SJSA1 (cell line): ENCODE measurements at places on chromosomes 7 and 10.

GRCh38 chr7:26334166-26334859 is 42.7 kb downstream of the SNX10 start:
- no peak for DNase-seq

DNA sequence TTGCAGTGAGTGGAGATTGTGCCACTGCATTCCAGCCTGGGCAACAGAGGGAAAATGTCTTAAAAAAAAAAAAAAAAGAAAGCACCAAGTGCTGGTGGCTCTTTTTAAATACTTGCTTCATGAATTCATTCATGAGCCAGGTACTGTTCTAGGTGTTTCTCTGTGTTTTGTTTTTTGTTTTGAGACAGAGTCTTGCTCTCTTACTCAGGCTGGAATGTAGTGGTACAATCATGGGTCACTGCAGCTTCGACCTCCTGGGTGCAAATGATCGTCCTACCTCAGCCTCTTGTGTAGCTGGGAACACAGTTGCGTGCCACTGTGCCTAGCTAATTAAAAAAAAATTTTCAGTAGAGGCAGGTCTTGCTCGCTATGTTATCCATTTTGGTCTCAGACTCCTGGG is 5.3 kb downstream of the STOX1 start:
- DNase-seq, result no peak

- no peak for DNase-seq
These were observed 14.2 kb downstream of the SLC29A3 start for GRCh38 chr10:71333129-71333887.

- no peak for DNase-seq
These were observed 220.0 kb downstream of the AGMO start for GRCh38 chr7:15341817-15342216.

GRCh38 chr7:8625612-8626011 is 192.2 kb downstream of the NXPH1 start:
- no peak for DNase-seq

DNA sequence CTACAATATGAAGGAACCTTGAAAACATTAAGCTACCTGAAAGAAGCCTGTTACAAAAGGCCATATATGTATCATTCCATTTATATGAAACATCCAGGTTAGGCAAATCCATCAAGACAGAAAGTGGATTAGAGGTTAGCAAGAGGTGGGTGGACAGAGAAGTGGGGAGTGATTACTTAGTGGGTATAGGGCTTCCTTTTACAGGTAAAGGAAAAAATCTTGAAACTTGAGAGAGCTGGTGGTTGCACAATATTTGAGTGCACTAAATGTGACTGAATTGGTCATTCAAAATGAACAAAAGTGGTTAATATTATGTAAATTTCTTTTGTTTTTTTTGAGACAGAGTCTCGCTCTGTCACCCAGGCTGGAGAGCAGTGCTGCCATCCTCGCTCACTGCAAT is 119.4 kb upstream of the KIF5B start:
- no peak for DNase-seq

- DNase-seq, result no peak
These were observed 99.8 kb downstream of the PTN start for GRCh38 chr7:137243741-137244140.

DNA sequence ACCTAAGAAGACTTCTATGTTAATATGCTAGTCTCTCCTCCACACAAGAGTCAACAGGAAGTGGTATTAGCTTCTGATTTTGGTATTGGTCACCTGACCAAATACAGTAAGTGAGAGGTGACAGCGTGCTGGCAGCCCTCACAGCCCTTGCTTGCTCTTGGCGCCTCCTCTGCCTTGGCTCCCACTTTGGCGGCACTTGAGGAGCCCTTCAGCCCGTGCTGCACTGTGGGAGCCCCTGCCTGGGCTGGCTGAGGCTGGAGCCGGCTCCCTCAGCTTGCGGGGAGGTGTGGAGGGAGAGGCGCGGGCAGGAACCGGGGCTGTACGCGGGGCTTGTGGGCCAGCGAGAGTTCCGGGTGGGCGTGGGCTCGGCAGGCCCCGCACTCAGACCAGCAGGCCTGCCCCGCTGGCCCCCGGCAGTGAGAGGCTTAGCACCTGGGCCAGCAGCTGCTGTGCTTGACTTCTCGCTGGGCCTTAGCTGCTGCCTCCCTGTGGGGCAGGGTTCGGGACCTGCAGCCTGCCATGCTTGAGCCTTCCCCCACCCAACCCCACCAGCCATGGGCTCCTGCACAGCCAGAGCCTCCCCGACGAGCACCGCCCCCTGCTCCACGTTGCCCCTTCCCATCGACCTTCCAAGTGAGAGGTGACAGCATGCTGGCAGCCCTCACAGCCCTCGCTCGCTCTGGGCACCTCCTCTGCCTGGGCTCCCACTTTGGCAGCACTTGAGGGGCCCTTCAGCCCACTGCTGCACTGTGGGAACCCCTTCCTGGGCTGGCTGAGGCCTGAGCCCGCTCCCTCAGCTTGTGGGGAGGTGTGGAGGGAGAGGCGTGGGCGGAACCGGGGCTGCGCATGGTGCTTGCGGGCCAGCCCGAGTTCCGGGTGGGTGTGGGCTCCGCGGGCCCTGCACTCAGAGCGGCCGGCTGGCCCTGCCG is 4.2 kb upstream of the ACSL5 start:
- DNase-seq, result no peak

- no peak for DNase-seq
These were observed 34.3 kb upstream of the ICA1 start for GRCh38 chr7:8296362-8296659.

- DNase-seq, result no peak
These were observed 86.8 kb downstream of the CD36 start for GRCh38 chr7:80725181-80725611.

DNA sequence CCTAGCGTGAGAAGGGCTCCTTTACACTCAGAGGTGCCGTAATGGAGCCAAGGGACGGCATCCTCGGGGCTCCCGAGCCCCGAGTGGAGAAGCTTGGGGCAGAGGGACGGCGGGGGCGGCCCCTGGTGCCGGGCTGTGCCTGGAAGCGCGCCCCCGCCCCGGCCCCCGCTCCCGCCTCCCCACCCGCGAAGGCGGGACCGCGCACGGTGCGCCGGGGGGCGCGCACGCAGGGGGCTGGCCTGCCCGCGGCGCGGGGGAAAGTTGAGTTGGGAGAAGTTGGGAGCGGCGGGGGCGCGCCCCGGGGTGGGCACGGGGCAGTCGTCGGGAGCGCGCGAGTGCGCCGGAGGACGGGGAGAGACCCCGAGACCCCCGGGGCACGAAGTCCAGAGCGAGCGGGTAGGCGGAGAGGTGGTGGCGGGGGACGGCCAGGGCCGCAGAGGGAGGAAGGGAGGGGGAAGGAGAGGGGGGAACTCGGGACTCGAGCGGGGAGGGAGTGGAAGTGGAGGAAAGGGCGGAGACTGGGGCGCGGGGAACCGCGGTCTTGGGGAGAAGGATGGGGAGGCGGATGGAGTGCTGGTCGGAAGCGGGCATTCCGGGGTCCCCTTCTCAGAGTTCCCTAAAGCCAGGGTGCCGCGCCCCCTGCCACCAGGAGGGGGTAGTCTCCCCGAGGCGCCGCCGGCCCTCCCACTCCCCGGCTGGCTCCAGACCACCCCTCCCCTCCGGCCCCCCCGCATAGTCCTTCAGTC is at the start of gene SLC4A2:
Gene SLC4A2, plus strand, starts transcription at position 223 of the 746 bp plus-strand sequence. CDS start 2,399 bp downstream, outside the sequence.
- peak; percentile 78 for DNase-seq

GRCh38 chr7:47762207-47762606 is 180.3 kb upstream of the TNS3 start:
- DNase-seq, result no peak

GRCh38 chr10:61016007-61016406 is 72.0 kb upstream of the RHOBTB1 start:
- DNase-seq, result no peak

GRCh38 chr7:906776-907157 is 30.4 kb downstream of the GET4 start:
- DNase-seq, result no peak

- DNase-seq, result no peak
These were observed 126.3 kb downstream of the CALCR start for GRCh38 chr7:93448176-93448575.

DNA sequence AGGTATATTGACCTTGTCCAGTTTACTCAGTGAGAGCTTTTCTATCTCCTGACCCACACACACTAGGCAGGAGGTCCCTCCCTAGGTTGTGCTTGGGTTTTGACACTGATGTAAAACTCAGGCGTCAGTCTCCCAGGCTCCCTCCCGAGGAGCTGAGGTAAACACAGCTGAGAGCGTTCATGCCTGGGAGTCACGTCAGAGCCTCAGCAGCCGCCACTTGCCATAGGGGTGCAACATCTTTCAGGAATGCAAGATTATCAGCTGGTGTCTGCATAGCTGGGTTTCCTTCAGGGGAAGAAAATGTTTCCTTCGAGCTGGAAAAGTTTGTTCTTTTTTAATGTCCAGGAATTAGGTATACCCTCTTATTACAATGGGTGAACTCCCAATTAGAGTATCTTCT is 70.6 kb downstream of the FGFR2 start:
- DNase-seq, result no peak

DNA sequence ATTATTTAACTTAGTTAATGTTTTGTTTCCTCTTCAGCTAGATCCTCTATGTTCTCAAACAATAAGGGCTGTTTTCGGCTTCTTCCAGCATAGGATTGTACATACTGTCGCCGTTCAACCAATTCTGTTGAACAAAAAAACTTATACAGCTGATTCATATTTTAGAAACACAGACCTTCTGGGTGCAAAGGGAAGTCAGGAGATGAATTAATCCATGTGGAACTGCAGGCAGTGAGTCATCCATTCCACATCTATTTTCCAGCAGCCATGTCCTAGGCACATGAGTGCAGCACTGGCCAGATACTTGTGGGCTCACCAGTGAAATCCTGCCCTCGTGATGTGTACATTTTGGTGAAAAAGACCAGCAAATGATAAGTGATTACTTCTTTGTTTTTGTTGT is 163.2 kb downstream of the JAZF1 start:
- DNase-seq, result no peak

DNA sequence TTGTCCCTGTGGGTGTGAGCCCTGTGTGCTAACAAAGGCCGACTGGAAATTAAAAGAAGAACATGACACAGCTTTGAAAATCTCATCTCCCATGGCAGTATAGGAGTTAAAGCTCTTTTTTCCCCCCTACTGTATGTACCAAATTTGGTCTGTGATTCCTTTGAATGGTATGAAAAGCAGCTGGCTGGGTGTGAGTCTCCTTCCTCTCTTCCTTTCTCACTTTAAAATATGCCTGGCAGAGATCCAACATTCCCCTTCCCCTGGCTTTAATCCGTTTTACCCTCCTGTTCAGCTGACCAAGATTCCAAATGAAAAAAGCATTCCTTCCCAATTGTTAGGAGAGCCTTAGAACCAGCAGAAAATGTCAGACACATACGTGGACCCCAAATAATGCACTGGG is 225.0 kb upstream of the CELF2 start:
- DNase-seq, result peak; percentile 96

DNA sequence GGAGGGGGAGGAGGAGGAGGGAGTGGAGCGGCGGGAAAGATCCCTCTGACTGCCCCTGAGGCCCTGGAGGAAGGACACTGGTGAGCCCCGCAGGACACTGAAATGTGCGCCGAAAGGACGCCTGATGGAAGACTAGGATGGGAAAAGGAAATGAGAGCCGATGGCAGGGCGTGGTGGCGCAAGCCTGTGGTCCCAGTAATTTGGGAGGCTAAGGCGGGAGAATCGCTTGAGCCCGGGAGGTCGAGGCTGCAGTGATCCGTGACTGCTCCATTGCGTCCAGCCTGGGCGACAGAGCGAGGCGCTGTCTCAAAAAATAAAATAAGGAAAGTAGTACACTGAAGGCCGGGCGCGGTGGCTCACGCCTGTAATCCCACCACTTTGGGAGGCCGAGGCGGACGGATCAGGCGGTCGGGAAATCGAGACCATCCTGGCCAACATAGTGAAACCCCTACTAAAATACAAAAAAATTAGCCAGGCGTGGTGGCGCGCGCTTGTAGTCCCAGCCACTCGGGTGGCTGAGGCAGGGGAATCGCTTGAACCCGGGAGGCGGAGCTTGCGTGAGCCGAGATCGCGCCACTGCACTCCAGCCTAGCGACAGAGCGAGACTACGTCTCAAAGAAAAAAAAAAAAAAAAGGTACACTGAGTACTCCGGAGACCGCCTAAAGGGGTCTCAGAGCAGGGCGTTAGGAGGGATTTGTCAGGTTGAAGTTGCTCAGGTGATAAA is 561 bp upstream of the HNRNPF start:
- DNase-seq, result no peak

- DNase-seq, result no peak
These were observed 616.0 kb downstream of the GATA3 start for GRCh38 chr10:8670461-8670860.

DNA sequence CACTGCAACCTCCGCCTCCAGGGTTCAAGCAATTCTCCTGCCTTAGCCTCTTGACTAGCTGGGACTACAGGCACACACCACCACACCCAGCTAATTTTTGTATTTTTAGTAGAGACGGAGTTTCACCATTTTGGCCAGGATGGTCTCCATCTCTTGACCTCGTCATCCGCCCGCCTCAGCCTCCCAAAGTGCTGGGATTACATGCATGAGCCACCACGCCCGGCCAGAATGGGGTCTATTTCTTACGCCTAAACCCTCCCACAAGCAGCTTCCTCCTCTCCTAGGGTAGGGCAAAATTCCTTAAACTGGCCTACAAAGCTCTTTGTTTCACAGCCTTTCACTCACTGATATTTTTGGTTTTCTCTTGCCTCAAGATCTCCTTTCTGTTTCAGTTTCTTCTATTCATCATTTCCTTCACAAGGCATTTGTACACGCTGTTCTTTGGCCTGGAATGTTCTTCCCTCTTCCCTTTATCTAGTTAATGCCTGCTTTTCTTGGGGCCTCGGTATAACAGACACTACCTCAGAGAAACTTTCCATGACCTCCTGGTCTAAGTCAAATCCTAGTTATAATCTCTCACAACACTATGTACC is 6.7 kb downstream of the CPEB3 start:
- no peak for DNase-seq

DNA sequence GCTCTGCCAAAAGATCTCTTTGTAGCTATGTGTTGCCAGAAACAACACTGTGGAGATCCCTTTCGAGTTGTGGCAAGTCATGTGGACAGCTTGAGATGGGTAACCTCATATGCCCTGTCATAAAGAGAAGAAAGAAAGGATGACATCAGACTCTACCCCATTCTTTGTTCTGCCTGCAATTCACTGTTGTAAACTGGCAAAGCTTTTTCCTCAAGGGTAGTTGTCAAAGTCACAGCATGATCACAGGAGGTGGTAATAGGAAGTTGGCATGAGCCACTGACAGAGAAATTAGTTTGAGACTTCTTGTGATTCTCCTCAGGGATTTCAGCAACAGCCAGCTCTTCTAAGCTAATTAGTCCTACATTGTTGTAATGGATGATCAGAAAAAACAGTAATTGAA is 19.4 kb upstream of the MINDY3 start:
- no peak for DNase-seq

DNA sequence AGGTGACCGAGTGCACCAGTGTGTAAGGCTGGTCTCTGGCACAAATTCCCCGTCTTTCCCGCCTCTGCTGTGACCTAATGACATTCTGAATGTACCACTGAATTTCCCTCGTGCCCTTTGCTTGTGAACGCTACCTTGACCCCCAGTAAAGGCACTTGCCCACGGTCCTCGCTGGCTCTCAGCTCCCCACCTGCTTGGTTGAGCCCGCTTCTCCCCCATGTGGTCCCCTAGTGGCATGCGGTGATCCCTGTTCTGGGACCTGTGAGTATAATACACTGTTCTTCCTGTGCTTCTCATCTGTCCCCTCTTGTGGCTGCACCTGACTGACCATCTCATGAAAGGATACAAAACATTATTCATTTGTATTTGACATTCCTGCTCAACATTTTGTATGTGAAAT is 495.7 kb downstream of the INHBA start:
- DNase-seq, result no peak
